PC-9 (cell line): ENCODE measurements at places on chromosomes 2 and 18. TPM values are rescaled to one million over a fixed set of nuclear protein-coding genes. Genes with fewer than 3 reads are reported as not detected.

Gene GAREM1
- 6.1 and 10.2 TPM in 2 replicates for total RNA-seq

Gene LINC00305
- total RNA-seq: not detected in 2 replicates

Gene PAX8
- 5.8 and 6.4 TPM in 2 replicates for total RNA-seq

DNA sequence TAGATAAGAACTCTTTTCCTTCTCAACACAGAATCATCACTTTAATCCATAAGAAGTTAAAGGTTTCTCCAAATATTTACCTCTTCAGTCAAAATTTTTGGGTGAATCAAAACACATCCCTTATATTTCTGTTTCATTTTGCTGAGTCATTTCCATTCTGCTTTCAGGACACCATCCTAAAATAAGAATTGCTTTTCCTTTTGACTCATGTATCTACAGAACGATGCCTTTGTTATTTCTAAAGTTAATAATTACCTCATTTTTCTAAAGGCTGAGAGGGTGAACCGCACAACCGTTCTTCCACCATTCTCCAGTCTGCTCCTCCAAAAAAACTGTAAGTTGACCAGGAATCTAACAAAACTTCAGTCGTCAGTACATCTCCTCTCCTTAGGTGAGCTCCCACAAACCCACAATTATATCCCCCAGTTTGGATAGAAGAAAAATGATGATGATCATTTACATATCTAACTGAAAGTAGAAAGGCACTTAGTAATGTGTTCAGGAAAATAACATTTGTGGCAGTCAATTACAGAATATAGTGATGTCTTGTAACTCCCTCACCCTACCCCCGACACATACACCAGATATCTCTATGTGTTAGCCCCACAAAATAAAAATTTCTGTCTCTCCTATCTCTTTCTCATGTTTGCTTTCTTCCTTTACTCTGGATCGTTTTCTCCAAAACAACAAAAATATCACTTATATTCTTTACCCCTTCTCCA lies 162.5 kb downstream of the RAD51AP2 start:
- DNase-seq: no peak
- no peaks in the 10 kb centered on the region for H3K27me3 ChIP-seq
- no peak overlapping the region for H3K4me3 ChIP-seq
- H3K4me1 ChIP-seq: 0 out of 2 replicates have a peak, but pooled peaks cover 4% of the 10 kb centered on the region
- no peaks in the 10 kb centered on the region for H3K36me3 ChIP-seq

- no peak overlapping the region for H3K4me3 ChIP-seq
- H3K27me3 ChIP-seq: no peaks in the 10 kb centered on the region
- DNase-seq: no peak
- H3K4me1 ChIP-seq: no peaks in the 10 kb centered on the region
Observed at GRCh38 chr2:113185664-113186432, 12.1 kb downstream of the PSD4 start.

- no peaks in the 10 kb centered on the region for H3K36me3 ChIP-seq
- H3K27me3 ChIP-seq: no peaks in the 10 kb centered on the region
Observed at GRCh38 chr18:66226782-66227181, 377.1 kb downstream of the CDH19 start.

DNA sequence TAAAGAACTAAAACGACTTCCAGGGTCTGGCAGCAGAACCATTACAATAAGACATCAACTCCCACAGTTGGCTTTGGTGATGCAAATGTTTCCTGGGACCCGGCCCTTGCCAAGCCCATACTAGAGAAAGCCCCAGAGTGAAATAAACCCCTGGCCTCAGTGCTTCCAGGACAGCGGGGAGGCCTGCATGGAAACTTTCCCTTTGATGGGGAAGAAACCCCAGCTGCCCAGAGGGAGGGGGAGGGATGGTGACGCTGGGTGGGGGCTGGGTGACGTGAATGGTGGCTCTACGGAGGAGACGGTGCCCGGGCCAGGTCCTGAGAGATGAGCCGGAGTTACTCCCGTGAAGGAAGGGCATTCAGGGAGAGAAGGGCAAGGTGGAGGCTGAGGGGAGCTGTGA lies 27.5 kb downstream of the INHBB start:
- no peaks in the 10 kb centered on the region for H3K36me3 ChIP-seq
- DNase-seq: no peak
- no peak overlapping the region for H3K27ac ChIP-seq
- no peak overlapping the region for H3K4me3 ChIP-seq

- H3K36me3 ChIP-seq: no peaks in the 10 kb centered on the region
- no peak overlapping the region for H3K4me3 ChIP-seq
- H3K27ac ChIP-seq: no peak overlapping the region
- H3K4me1 ChIP-seq: peaks cover 12% of the 10 kb centered on the region; the same call in 1 of the 2 replicates
Observed at GRCh38 chr2:196399096-196399495, 227.7 kb upstream of the STK17B start.

GRCh38 chr18:12017081-12017480 lies 35.8 kb downstream of the IMPA2 start:
- no peak overlapping the region for H3K27ac ChIP-seq
- no peaks in the 10 kb centered on the region for H3K36me3 ChIP-seq
- no peaks in the 10 kb centered on the region for H3K27me3 ChIP-seq
- no peak overlapping the region for H3K4me3 ChIP-seq
- DNase-seq: no peak
- peaks cover 16% of the 10 kb centered on the region for H3K4me1 ChIP-seq

DNA sequence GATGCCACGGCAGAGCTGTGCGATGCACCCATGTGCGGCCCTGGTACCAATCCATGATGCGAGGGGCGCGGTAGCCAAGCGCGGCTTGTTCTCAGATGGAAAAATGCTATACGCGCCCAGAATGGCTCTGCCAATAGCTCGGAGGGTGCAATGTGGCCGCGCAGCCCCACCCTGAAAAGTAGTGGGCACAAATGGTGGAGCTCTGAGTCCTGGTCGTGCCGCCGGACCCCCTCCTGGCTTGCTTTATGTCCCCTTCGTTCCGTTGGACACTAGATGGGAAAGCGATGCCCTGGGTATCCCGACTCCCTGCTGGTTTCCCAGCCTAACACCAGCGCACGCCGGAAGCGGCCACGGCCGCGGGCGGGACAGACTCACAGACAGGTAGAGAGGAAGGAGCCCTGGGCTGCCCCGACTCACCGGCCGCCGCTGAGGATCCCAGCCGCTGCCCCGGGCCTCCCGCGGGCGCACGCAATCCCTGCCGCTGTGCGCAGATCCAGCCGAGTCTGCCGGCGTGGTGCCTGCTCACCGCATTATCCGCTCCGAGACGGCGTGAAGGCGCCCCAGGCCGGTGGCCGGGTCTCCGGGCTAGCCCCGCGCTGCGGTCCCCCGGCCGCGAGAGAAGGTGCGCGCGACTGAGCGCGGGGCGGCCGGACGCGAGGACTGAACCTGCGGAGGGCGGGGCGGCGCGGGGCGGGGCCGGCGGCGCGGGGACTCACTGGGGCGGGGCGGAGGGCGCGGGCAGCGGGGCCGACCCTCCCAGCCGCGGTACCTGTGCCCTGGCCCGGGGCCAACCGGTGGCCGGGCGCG lies at the start of gene CDC42EP3:
Gene CDC42EP3 (minus strand): TSS at position 634 of the 807 bp plus-strand sequence. CDS start 25,055 bp downstream, outside the sequence.
- H3K4me3 ChIP-seq: peak within 1 kb of the TSS; percentile 79
- peak within 1 kb of the TSS; percentile 90 for H3K27ac ChIP-seq
- peak; percentile 74 for DNase-seq
- H3K36me3 ChIP-seq: peaks cover 21% of the 10 kb centered on the region
- H3K27me3 ChIP-seq: no peaks in the 10 kb centered on the region

GRCh38 chr18:46542545-46542944 lies 114.5 kb downstream of the LOXHD1 start:
- no peaks in the 10 kb centered on the region for H3K36me3 ChIP-seq
- no peak for DNase-seq
- no peak overlapping the region for H3K4me3 ChIP-seq
- H3K27me3 ChIP-seq: peaks cover 25% of the 10 kb centered on the region
- no peak overlapping the region for H3K27ac ChIP-seq

DNA sequence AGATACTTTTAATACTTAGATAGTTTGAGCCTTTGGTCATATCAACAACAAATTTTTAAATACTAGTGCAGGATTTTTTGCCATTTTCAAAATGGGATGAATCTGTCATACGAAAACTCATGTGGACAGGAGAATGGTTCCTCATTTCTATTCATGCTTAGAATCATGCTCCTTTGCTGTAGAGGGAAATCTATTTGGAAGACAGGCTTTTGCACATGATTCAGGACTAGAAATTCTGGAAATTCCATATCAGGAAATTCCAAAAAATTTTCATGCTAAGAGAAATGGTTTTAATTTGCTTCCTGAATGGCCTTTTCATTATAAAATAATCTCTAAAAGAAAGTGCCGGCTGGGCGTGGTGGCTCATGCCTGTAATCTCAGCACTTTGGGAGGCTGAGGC lies 39.3 kb downstream of the MOGAT1 start:
- peaks cover 13% of the 10 kb centered on the region; the same call in 1 of the 2 replicates for H3K4me1 ChIP-seq
- no peak overlapping the region for H3K27ac ChIP-seq
- DNase-seq: no peak
- no peaks in the 10 kb centered on the region for H3K36me3 ChIP-seq
- H3K4me3 ChIP-seq: no peak overlapping the region
